Stimulated activated naive CD4-positive, alpha-beta T cell treated with Interleukin-2 at 50 U/mL for 16 hours (primary cell): ENCODE measurements at places on chromosomes 7 and 10.
A peak's percentile ranks its signal among the peaks of the same experiment; 100 is the strongest.

DNA sequence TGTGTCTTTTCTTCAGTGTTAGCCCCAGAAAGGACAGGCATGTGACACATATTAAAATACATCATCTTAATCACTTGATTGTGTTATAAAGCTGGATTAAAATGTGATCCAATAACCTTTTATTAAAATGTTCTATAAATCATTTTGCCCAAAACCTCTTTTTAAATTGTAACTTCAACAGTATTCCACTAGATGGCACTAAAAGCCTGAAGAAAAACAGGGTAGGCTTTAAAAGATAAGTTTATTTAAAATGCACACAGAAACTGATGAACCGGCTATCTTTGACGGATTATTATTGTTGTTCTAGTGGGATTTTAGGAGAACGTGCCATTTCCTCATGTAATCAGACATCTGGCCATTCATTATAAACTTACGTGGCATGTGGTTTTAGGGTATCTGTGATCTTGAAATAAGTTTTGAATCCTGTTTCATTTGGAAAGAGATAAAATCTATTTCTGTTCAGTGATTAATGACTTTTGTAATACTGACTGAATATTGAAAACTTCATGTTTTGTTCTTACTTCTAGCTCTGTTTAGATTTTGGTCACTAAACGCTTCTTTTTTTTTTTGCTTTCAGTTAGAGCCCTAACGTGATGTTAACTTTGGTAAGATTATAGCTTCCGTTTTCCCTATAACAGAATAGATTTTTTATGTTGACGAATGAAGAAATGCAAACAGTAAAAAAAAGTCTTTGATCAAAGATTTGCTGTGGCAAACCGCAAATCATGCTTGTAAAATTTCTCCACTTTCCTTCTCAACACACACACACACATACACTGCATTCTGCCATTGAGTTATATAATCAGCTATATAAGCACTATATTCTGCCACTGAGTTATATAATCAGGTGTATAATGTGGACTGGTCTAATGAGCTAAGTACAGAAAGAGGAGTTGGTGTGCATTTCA lies 13.6 kb downstream of the VPS50 start:
- no peak for DNase-seq

DNA sequence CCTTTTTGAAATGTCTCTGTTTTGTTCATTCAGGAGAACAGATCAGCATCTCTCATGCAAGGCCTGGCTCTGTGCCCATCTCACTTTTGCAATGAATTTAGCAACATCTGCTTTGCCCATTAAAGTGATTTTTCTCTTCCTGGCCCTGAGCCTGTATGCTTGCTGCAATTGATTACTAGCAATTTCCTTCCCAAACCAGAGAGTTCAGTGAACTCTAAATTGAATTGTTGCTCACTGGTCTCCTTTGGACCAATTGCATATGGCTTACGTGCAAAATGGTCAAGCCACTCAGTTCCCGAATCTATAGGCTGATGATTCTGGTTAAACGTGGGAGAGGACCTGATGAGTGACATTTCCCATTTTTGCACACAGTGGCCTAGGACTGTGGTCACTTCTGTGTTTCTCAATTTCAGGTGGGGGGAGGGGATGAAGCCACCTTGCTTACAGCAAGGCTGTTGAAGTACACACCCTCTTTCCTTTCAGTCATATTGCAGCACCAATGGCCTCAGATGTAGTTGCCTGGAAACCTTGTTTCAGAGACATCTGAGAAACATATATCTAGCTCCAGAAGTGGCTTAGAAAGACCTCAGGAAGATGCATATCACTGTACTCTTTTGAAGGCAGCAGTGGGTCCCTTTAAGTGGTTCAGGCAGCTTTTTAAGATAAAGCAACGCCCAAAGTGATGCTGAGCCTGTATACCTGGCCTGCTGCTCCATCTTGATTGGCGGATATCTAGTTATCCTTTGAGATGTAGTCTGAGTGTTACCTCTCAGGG lies 201.4 kb downstream of the PTEN start:
- DNase-seq, result no peak

DNA sequence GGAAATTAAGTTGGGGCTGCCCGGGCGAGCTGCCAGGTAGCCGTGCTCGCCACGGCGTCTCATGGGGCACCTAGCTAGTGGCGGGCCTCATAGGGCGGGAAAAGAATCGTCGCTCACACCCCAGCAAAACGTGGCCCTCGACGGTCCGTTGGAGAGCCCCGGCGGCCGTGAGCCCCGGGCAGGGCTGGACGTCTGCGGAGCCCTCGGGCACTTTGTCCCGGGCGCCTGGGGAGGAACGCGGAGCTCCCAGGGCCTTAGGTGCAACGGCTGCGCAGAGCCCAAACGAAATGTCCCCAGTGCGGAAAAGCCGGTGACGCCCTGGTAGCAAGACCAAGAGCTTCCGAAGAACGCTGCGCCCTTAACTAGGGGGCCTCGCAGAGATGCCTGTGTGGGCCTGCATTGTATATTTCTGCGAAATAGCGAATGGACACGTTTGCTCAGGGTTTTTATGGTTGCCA lies 866 bp upstream of the SFMBT2 start:
- peak; percentile 9 for DNase-seq

DNA sequence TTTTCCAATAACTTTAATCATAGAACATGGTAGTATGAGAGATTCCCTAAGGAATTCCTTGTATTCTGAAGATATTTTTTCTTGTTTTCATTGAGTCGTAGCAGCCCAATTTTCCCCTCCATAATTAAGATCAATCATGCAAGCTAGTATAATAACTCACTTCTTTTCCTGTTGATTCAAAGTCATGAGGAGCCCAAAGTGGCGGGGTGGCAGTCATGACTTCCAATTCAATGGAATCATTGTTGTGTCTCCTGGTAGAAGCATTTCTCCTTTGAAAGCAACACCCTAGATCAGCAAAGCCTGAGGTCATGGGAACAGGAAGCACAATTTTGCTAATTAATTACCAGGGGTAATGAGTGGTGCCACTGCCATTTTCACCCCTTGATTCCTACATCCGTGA lies 77.6 kb upstream of the MAGI2 start:
- no peak for DNase-seq

DNA sequence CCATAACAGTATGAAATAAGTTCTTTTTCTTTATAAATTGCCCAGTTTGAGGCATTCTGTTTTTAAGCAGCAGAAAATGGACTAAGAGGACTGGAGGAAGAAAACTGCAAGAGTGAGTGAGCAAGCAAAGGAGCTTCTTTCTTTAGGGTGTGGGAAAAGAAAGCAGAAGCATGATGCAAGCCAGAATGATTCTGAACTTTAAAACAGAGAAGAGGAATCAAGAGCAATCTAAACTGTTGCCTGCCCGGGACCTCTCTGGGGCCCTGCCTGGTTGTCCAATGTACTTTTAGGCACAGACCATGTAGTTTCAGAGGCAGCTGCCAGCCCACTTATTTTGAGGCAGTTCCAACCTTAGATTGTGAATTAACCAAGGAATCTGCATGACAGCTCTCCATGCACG lies 186.3 kb downstream of the PLPP4 start:
- DNase-seq, result no peak

GRCh38 chr7:137669706-137670105 lies 177.1 kb downstream of the DGKI start:
- no peak for DNase-seq

DNA sequence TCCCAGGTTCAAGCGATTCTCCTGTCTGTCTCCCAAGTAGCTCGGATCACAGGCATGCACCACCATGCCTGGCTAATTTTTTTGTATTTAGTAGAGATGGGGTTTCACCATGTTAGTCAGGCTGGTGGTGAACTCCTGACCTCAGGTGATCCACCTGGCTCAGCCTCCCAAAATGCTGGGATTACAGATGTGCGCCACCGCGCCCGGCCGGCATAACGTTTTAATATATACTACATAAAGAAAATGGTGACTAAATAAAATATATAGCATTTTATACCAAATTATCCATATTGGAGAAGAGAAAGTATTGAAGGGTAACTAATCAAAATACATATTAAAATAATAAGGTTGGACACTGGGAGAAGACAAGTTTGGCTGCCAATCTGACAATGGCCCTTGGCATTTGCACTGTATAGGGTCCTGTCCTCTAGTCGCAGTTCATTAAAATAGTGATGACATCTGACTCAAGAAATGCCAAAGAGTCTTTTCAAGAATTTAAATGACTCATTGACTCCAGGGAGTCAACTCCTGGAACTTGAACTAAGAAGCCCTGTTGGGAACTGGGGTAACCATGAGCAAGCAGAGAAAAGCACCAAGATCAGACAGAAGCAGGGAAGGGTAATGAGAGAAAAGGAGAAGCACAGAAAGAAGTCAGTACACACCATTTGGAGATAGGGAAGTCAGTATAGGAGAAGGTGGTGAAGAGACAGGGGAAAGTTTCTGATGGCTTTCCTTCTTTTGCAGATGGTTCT lies 91.1 kb downstream of the CH25H start:
- DNase-seq, result no peak

GRCh38 chr7:5199841-5200240 lies 9.8 kb downstream of the WIPI2 start:
- no peak for DNase-seq

GRCh38 chr10:75736889-75737579 lies 305.6 kb downstream of the LRMDA start:
- no peak for DNase-seq

DNA sequence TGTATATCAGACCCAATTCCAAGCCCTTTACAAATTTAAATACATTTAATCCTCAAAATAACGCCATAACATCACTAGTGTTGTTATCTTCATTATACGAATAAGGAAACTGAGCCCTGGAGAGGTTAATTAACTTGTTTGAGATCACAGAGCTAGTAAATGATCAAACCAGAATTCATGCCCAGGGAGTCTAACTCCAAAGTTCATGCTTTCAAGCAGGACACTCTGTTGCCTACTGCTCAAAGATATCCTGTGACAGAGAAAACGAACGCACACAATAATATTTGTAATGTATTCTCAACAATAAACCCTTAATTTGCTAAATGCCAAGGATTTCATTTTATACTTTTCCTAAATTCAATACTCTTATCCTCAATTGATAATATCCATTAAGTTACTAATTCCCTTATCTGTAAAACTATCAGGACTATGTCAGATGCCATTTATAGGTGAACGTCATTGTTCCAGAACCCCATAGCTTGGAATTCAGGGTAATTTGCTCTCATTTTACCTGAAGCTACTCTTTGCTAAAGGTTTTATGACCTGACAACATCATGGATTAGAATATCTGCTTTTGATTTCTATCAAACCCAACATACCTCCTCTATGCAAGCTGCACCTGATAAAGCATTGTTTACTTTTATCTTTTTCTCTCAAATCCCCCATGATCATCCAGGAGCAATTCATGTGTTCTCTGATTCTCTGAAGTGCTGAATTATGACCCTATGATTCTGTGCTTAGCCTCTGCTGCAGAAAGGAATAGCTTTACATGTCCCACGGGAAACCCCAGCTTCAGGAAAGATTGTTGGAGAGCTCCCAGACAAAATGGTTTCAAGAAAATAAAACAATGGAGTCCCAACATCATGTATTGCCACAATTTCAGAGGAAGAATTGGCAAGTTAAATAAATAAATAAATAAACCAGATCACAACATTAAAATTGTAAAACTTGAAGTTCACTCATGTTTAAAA lies 150.2 kb upstream of the CDK1 start:
- no peak for DNase-seq

- DNase-seq, result no peak
These were observed 781.6 kb upstream of the PHF14 start for GRCh38 chr7:10192074-10192473.

GRCh38 chr7:80764132-80764531 lies 125.7 kb downstream of the CD36 start:
- DNase-seq, result no peak

- DNase-seq, result no peak
These were observed 174.5 kb upstream of the HDAC9 start for GRCh38 chr7:18320971-18321567.

DNA sequence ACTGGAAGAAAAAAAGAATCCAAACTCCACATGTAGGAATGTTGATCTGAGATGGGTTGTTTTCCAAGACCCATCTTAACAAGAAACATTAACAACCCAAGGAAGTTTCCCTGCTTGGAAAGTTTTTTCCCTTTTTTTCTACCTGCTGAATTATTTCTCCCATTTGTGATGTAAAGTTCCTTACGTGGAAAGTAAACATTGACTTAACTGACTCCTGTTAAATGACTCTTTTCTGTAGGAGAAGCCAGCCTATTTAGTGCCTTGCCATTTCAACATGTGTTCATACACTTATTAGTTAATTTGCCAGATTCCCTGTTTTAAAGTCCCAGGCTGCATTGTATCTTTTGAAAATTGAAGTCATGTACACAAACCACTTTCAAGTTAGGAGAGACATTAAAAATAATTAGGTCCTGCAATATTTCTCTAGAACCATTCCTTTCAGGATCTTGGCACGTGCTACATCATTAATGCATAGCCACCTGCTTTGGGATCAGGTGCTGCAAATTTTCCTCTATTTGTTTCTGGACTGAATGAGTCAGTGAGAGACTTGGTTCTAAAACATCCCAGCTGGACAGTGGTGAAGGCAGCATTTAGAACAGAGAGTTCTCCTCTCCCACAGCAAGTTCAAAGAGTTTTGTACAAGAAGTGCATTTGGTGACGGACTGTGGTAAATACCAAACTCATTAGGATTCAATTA lies 698.5 kb downstream of the SUGCT start:
- no peak for DNase-seq

- DNase-seq, result no peak
These were observed 485.7 kb downstream of the PTPRN2 start for GRCh38 chr7:158101821-158102450.

DNA sequence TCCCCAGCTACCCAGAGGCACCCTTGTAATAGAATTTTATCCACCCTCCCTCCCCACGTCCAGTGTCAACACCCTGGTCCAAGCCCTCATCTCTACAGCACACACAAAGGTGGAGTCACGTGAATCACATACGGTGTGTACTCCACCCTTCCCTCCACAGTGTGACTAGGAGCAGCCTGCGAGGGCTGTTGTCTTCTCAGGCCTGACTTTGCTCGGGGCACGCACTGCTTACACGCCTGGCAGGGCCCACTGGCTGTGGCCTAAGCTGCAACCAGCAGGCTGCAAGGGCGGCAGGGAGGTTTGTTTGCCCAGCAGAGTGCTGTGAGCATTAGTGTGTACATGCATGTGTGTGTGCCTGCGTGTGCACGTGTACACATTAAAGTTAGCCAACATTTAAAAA lies 93.7 kb downstream of the COBL start:
- DNase-seq, result no peak

- DNase-seq, result peak; percentile 30
These were observed 86.9 kb downstream of the CARD11 start for GRCh38 chr7:2956526-2957368.

- DNase-seq, result no peak
These were observed 664.8 kb upstream of the SEMA3D start for GRCh38 chr7:85851571-85852193.

- no peak for DNase-seq
These were observed 3.0 kb downstream of the IRF5 start for GRCh38 chr7:128940494-128941322.

GRCh38 chr10:74859546-74859945 lies 33.1 kb downstream of the KAT6B start:
- DNase-seq, result no peak

GRCh38 chr7:129502708-129503685 lies 666 bp downstream of the SMKR1 start:
- no peak for DNase-seq

DNA sequence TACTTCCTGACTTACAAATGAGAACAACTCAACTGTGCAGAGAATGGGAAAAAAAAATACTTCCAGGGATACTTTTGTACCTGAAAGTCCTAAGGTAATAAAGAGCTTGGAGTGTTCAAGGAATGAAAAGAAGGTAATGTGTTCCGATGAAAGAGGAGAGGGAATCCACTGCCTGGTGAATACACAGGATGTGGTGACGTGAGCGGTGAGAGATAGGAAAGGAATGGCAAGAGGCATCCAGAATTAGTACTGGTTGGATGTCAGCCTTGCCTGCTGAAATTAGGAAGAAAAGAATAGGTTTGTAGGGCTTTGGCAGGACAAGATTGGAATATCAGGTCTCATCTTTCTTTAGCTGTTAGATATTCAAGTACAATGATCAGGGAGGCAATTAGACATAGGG lies 347.7 kb downstream of the POM121L12 start:
- DNase-seq, result no peak
